HFFc6 (cell line): ENCODE measurements at places on chromosomes 11 and 22. TPM values are rescaled to one million over a fixed set of nuclear protein-coding genes. Genes with fewer than 3 reads are reported as not detected.

PRR5L gene
- 18.9 to 24.4 TPM (median 21.1 TPM) in 3 replicates for total RNA-seq

CD248 gene
- total RNA-seq: 455 to 739 TPM (median 553 TPM) in 3 replicates

OPCML gene
- 0.28 to 1.4 TPM (median 0.63 TPM) in 3 replicates for total RNA-seq

OR52H1 gene
- not detected in 3 replicates for total RNA-seq

TIMM10 gene
- total RNA-seq: 45.8 to 56.7 TPM (median 46.6 TPM) in 3 replicates

SPATA19 gene
- total RNA-seq: not detected in 3 replicates

DNA sequence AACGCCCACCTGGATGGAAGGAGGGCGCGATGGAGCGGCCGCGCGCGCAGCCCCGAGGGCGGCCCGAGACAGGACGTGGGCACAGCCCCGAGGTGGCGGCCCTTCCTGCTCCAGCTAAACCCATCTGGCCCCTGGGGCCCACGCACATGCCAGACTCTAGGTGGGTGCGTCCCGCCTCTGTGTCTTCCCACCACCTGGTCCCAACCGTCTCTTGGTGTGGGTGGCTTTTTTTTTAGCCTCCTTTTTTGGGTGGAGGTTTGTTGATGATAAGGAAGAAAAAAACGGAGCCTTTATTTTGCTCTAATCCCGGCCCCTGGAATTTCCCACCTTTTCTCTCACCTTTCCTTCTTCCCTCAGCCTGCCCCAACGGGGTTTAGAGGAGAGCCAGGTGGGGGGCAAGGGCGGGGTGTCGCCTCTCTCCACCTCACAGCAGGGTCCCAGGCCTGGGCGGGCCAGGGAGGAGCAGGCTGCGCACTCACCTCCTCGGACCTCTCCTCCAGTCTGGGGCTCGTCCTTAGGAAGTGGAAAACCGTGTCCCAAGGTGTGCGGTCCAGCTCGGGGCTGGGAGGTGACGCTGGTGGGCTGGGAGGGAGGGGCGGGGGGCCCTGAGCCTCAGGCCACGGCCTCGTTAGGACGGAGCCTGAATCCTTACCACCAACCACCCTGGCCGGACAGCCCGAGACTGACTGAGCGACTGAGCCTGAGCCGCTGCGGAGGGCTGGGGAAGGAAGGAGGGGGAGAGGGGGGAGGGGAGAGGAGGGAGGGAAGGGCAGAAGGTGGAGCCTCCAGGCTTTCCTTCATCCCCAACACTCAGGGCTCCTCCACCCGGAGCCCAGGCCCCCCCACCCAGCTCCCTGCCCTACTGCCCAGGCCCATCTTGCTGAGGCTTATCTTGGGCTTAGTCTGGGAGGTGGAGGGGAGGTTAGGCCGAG lies at the start of gene SOX10:
TSS of gene SOX10 (minus strand) at position 696 of the 932 bp plus-strand sequence. CDS start 771 bp downstream, outside the sequence.
- DNase-seq: no peak
